Stimulated activated CD4-positive, alpha-beta T cell treated with anti-CD3 and anti-CD28 coated beads, Interleukin-4, amount 100 ng/mL, for 48 hours (primary cell): ENCODE measurements at places on chromosomes 11 and 22.

DNA sequence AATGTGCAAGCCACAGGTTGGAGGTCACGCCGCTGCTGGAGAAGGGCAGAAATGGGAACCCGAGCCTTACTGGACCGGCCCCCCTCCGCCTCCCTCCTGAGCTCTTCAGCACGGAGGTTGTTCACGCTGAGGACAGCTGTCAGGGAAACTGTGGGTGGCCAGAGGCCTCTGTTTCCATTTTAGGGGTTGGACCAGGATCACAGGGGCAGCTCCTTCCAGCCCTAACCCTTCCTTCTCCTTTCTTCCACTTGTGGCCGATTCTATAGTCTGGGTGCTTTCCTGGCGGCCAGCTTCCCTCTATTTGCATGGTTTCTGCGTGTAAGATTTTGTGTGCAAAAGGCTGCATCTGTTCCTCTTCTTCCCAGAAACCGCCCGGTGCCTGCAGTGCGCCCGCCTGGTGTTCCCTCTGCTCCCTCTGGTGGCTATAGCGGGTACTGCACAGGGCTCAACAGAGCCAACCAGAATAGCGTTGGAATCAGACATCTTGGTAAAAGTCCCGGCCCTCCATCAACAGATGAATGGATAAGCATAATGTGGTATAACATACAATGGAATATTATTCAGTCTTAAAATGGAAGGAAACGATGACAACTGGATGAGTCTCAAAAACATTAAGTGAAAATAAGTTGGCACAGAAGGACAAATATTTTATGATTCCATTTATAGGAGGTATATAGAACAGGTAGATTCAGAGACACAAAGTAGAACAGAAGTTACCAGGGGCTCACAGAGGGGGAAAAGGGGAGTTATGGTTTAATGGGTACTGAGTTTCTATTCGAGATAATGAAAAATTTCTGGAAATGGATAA, 8.4 kb upstream of the SLC22A8 start:
- peak; percentile 91 for DNase-seq

- DNase-seq, result peak; percentile 40
These were observed 18.5 kb upstream of the FEZ1 start for GRCh38 chr11:125514336-125515101.

- DNase-seq, result no peak
These were observed 1017.0 kb upstream of the CNTN5 start for GRCh38 chr11:98003606-98004371.

GRCh38 chr11:74465291-74465708, 2.0 kb downstream of the KCNE3 start:
- DNase-seq, result no peak

DNA sequence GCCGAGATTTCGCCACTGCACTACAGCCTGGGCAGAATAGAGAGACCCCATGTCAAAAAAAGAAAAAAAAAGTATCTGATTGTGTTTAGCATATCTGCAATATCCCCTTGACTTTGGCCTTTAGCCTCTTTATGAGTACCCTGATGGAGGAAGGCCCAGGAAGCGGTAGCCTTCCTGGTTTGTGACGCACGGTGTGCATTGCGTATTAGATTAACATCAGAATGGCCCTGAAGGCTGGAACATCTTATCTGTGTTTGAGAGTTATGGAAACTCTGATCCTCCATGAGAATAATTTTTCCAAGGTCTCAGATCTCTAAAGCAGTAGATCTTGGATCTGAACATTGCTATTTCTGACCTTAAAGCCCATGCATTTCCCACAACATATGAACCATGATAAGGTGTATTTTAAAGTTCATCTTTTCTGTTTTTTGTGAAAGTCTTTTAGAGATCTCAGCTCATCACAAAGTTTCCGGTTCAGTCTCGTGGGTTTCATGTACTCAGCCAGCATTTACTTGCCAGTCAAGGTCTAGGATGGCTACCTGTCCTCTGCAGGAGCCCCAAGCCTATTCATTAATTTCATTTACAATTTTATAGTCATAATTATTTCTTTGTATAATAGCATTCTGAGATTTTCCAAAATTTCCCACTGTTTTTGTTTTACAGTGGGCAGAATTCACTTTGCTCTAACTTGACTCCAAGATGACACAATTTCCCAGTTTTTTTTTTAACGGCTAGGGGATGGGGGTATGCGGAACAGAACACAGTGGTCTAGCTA, 605 bp upstream of the FDX1 start:
- DNase-seq, result no peak

DNA sequence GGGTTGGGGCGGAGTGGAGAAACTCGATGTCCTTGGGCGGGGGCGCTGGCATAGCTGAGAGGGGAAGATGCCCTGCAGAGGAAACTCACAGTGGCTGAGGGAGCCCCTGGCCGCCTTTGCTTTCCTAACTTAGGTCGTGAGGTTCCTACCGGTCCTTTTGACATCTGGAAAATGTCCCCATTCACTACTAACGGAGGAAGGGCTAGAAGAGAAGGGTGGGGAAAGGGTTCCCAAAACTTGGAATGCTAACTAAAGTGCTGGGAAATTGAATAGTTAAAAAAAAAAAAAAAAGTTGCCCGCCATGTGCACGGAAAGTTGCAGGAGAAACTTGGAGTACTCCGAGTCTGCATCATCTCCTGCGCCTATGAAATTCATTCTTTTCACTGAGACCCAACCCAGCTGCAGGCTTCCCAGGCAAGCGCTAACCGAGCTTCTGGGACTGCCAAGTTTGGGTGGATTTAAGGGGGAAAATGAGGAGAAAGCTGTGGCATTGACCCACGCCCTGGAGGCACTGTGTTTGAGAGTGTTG, 796 bp downstream of the TIMP3 start:
- DNase-seq, result no peak
